Eye (tissue), 1 donor: ENCODE measurements at places on chromosomes 5 and 9.
A peak's percentile ranks its signal among the peaks of the same experiment; 100 is the strongest.

DNA sequence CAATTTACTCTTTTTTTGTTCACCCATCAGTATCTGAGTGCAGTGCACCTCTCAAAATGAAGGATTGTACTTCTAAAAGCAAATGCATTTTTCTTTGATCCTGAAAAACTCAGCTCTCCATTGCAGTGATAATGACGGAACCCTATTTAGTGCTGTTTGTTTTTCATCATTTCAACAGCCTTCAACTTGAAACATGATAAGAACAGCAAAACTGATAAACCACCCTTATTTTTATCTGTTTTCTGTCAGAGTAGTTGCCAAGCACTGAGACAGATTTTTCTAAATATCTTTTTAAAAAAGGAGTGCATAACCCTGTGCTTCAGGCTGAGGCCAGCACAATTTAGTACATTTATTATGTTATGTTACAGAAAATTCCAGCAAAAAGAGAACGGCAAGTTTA, 549.8 kb upstream of the DMAC1 start:
- DNase-seq = no peak

GRCh38 chr9:15032860-15033259, 122.6 kb upstream of the FREM1 start:
- no peak for DNase-seq

DNA sequence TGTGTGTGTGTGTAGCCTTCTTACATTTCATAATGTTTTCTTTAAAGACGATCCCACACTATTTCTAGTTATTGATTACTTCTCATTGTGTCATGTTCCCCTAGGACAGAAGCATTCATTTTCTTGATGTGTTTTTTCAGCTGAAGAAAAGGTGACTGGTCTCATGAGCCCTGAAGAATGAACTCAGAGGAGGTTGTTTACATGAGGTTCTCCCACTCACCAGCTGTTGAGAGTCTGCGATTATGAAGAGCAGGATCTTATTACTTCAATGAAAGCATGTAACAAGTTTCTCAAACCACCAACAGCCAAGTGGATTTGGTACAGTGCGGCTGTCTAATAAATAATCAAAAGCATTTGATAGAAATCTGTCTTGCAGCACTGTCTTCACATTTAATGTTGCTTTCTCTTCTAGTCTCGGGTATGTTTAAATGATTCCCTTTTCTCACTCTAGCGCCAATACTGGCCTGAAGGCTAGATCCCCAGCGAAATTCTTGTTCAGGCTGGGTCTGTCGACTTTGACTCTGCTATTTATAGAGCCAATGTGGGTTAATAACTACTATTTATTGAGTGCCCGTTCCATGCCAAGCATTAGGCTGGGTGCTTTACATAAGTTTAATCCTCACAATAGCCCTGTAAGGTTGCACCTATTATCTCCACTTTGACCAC, 9.6 kb upstream of the FSD1L start:
- DNase-seq = peak; percentile 24

DNA sequence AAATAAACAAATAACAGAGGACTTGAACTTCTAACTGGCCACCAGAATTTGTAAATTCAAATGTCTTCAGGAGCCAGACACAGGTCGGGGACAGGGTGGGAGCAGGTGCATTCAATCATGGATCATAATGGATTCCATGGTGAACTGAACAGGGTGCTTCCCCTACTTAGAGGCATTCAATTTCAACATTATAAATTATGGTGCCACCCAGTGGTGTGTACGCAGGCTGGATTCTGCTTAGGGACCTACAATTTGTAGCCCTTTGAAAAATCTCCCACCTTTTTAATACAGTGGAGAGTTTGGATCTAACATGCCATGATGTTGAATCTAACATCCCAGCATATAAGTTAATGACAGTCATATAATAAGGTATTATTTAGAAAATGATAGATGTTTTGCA, 22.3 kb downstream of the KLF9 start:
- no peak for DNase-seq

DNA sequence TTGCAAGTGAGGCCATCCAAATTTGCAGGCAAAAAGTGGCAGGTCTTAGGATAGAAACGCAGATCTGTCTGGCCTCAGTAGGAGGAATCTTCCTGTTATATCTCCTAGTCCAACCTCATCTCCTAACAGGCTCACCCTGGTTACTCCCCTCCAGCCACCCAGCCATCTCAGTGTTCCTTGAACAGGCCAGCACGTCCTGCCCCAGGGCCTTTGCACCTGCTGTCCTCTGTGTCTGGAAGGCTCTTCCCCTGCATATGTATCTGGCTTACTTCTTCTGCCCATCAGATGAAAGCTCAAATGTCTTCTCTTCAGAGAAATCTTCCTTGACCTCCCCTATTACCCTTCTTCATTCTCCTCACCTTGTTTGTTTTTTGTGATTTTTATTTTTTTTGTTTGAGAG, 107.3 kb upstream of the ALDH1B1 start:
- DNase-seq = no peak

DNA sequence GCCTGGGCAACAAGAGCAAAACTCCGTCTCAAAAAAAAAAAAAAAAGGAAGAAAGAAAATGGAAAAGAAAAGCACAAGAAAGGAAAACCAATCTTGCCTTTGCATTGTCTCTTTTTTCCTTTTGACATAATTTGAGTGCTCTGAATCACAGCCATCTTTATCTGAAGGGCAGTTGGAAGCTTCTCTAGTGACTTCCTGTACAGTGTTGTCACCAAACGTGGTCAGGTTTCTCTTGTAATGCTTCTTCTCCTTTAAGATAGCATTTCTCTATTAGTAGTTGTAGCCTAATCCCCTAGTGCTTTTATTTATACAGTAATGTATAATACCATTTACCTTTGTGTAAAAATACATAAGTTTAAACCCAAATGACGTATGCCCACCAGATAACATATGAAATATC, 18.1 kb downstream of the PRKACG start:
- DNase-seq = no peak
